Activated CD4-positive, CD25-positive, alpha-beta regulatory T cell treated with anti-CD3 and anti-CD28 coated beads, Interleukin-2, amount 50 U/mL, for 24 hours (primary cell): ENCODE measurements at places on chromosomes 7 and 10.

- no peak for ATAC-seq
Measured at GRCh38 chr7:87046456-87046855, 13.0 kb downstream of the ELAPOR2 start.

GRCh38 chr10:88941026-88941425, 11.5 kb downstream of the ACTA2 start:
- ATAC-seq, result no peak

DNA sequence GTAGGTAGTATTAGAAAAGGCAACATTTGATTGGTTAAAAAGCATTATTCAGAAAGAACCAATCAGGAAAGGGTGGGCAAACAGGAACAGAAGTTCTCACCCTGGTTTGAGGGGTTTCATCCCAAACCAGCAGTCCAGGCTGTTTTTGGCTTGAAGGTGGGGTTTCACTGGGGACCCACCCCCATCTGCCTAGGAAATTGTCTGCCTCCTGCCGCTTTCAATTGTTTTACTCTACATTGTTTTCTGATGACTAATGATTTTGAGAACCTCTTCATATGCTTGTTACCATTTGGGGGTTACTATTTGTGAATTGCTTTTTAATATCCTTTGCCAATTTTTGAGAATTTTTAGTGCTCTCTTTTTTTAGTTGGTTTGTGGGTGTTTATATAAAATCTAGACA, 3.3 kb upstream of the PCBD1 start:
- no peak for ATAC-seq

- ATAC-seq, result no peak
Measured at GRCh38 chr10:63132651-63133055, 475 bp upstream of the NRBF2 start.

- ATAC-seq, result no peak
Measured at GRCh38 chr7:92758796-92759431, 77.5 kb downstream of the CDK6 start.
